ENCODE measurements at places on chromosomes 2 and 18.

- no peak for DNase-seq
Measured at GRCh38 chr2:211468877-211469663, 912.7 kb downstream of the CPS1 start.

- DNase-seq: peak; percentile 58
Measured at GRCh38 chr2:122414902-122415301, 659.5 kb downstream of the TSN start.

DNA sequence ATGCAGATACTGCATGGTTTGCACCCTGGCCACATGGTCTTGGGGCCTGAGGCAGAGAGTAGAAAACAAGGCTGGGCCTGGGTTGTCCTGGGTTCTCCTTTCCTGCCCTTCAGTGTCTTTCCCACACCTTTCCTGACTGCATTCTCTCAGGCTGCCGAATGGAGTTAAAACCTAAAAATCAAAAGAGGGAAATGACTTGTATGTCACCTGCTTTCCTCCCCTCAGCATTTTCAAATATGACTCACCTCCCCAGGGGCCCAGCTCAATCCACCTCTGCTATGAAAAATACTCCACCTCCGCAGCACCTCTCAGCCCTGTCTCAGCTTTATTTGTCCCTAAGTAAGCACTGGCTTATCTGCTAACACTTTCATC is 457.8 kb upstream of the MEX3C start:
- DNase-seq: no peak

DNA sequence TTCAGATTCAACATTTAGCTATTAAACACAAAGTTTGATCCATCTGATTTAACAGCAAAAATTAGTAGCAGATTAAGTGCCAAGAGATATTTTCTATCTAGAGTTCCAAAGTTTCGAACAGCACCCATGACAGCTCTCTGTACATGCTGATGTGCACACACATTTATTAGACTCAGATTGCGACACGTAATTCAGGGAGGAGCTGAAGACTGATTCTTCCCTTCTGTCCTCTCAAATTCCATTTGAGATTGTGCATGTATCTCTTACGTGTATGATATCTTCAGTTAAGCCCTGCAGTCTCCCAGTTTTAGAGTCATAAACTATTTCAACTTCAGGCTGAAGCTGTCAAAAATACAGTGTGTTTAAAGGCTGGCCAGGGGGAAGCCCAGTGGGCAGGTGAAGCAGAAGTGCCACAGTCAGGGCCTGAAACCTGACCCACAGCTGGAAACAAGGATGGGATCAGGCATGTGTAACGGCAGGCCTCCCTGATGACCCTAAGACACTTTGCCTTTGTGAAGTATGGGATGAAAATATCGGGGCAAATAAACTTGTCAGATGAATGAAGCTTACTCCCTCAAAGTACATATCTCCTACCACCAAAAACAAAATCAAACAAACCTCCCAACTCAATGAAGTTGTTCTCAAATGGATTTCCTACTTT is 30.6 kb downstream of the CYB5A start:
- DNase-seq: no peak

- DNase-seq: no peak
Measured at GRCh38 chr18:46034230-46034629, 37.8 kb downstream of the PSTPIP2 start.

DNA sequence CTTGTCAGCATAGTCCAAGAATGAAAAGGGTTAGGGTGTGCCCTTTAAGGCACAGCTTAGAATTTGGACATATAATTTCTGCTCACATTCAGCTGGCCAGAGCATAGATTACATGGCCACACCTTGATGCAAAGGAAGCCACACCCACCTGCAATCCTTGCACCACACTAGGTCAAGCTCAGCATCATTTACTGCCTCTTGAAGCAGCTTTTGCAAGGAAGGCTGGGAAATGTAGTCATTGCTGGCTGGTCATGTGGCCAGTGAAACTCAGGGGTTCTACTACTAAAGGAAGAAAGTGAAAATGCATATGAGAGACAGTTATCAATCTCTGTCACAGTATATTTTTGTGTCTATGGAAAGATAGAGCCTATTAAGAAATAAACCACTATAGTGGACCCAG is 159.3 kb downstream of the GFPT1 start:
- no peak for DNase-seq

DNA sequence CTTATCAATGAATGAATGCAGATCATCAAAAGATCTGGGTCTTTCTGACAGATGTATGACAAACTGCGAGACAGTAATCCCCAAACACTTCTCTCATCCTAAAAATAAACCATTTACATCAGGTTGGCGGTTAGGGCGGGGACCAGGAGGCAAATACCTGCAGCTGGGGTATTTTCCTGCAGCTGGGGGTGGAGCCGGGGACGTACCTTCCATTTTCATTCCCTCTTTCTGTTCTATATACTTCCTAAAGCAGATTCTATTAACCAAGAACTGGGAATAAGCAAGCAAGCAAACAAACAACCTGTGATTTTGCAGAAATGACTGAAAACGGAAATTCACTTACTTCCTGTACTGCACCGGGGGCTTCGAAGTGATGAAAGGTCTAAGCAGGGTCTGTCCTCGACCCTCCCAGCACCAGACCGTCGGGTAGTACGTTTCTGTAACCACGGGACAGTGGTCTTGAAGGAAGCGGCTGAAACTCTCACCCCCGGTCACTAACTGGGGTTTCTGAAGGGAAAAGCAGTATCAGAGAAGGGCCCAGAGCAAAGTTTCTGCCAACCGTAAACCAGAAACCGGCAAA is 1.2 kb downstream of the ABHD3 start:
- peak; percentile 13 for DNase-seq

- DNase-seq: no peak
Measured at GRCh38 chr2:41101281-41101680, 649.4 kb upstream of the SLC8A1 start.

GRCh38 chr2:127164761-127165538 is 55.1 kb downstream of the CYP27C1 start:
- no peak for DNase-seq

GRCh38 chr2:229416116-229416694 is 145.1 kb upstream of the PID1 start:
- no peak for DNase-seq

- peak; percentile 61 for DNase-seq
Measured at GRCh38 chr2:1231466-1232063, 181.7 kb upstream of the TPO start.

GRCh38 chr2:12856934-12857601 is 140.3 kb downstream of the TRIB2 start:
- DNase-seq: no peak

GRCh38 chr2:65767946-65768345 is 335.5 kb upstream of the SPRED2 start:
- DNase-seq: no peak

DNA sequence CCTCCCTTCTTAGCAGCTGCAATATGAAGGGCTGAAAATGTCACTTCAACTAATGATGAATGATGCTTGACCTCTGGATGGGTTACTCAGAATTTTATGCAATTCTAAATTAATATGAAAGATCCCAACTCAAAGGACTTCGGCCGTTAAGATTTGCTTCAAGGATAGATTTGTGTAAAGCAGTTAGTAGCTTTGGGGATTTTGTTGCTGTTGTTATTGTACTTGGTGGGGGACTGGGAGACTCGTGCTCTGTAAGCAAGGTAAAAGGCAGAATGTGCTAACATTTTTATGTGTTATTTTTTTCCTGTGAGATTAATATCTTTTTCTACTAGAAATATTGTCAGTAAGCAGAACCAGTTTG is 478.8 kb downstream of the ARHGAP15 start:
- DNase-seq: peak; percentile 58

GRCh38 chr2:32768387-32769174 is 140.7 kb downstream of the TTC27 start:
- no peak for DNase-seq

GRCh38 chr2:30664761-30665358 is 142.4 kb downstream of the CAPN13 start:
- DNase-seq: no peak

DNA sequence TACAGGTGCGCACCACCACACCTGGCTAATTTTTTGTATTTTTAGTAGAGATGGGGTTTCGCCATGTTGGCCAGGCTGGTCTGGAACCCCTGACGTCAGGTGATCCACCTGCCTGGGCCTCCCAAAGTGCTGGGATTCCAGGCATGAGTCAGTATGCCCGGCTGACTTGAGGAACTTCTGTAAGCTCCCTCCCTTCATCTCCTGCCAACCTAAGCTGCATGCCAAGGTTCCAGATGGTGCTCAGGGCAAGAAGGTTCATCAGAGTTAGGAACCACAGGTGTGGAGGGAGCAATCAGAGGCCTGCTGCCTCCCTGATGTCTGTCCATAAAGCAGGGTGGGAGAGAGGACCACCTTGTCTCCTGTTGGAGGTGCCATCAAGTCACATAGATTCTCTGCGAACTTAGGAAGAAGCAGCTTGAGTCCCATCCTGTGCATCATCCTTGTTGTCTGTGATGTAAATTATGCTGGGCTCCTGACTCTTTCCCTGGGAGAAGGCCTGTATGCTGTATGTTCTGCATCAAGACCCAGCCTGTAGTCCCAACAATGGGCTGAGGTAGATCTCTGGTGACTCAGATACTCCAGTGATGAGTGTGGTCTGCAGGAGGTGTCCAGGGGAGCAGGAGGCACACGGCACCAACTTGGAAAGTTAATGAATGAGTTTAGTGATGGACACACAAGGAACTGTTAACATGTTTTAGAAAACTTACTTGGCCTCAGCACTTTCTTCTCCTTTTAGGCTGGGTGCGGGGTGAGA is 53.1 kb downstream of the TMEM17 start:
- DNase-seq: no peak

DNA sequence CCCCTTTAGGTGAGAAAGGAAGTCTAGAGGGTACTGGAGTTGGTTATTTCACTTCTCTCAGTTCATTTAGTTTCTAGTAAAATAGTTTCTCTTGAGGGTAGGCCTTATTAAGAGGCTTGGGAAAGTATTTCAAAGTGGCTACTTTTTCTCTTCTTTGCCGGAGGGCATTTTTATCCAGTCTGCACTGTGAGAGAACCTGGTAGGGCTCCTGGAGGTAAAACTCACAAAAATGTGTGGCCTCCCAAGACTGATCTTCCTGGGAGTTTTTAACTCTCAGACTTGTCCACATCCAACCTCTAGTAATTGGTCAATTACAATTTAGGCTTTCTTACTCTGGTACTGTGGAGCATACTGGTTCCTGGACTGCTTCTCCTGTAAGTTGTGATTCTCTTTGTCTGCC is 28.0 kb downstream of the EHBP1 start:
- no peak for DNase-seq

- DNase-seq: no peak
Measured at GRCh38 chr18:74148543-74149070, 284 bp downstream of the TIMM21 start.

DNA sequence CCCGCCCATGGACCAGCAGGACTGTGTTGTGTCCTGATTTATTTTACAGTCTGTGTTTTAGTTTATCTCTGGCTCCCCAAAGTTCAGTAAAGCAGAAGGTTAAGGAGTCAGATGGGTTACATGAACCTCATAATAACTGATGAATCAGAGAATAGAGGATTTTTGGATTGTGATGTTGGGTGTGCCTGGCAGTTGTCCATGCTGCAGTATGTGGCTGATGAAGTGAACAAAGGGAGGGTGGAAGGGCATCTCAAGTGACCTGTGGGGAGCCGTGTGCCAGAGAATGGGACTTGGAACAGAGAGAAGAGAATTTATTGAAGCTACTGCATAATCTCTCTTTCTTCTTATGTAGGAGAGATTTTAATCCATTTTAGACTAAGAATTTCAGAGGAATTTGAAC is 145.5 kb downstream of the MAP4K4 start:
- no peak for DNase-seq

- DNase-seq: no peak
Measured at GRCh38 chr18:7750095-7750663, 183.1 kb downstream of the PTPRM start.

DNA sequence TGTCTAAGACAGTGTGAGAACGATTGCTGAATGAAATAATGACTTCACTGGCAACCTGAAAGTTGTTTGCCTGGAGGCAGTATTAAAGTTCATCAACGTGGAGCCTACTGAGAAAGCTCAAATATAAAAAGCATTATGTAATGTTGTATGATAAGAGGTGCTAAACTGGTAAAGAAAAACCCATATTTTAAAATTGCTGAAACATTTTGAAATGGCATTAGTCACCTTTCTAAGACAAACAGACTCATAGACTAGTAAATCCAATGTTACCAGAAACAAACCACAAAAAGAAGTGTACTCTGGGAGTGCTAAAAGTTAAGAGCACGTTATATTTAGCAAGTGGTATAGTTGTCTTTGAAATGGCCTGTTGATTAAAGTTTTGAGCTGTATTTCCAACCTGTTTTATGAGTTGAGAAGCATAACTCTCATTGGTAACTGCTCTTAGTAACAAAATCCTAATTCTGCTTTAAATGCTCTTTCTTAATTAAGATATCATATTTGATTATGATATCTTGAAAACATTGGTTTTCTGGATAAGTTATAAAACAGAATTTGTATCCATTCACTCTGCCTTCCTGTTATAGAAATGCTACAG is 62.7 kb downstream of the CYP1B1 start:
- DNase-seq: no peak

GRCh38 chr2:150282357-150282756 is 205.1 kb downstream of the RND3 start:
- DNase-seq: no peak

DNA sequence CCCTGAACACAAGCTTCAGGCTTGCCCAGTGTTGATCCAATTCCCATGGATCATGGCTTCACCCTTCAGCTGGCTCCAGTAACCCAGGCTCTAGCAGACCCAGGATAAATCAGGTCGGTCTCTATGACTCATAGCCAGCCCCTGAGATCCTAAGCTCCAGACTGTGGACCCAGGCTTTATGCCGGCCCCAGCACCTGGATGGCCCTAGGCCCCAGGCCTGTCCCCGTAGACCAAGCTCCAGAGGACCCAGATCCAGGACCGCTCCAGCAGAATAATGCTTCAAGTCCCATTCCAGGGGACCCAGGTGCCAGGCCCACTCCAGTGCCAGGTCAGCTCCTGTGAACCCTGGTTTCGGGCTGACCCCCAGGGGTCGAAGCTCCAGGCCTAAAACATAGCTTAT is 1589.9 kb upstream of the DDX18 start:
- DNase-seq: no peak

DNA sequence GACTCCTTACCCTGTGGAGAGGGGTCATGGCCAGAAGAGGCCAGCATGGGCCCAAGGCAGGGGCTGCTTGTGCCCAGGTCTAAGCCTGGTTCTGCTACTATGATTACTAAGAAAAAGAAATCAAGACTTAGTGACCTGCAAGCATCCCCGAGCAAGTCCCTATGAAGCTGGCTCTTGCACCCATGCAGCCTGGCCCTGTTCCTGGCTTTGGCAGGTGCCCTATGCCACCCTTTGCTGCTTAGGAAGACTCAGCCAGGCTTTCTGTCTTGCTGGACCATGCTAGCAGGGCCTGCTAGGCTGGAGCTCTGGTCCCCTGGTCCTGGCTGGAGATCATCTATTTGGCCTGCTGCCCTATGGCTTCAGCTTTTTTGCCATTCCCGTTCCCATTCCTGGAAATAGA is 309.4 kb upstream of the EPAS1 start:
- DNase-seq: no peak

GRCh38 chr2:27804146-27804545 is 32.6 kb downstream of the MRPL33 start:
- no peak for DNase-seq

- DNase-seq: no peak
Measured at GRCh38 chr2:122525336-122525735, 769.9 kb downstream of the TSN start.

All from NCI-H1417 (cell line).